ENCODE measurements at places on chromosomes 11 and 22. TPM values are rescaled to one million over a fixed set of nuclear protein-coding genes. Genes with fewer than 3 reads are reported as not detected.

GRCh38 chr22:40432157-40432556 lies 61.8 kb downstream of the SGSM3 start:
- DNase-seq: no peak

GRCh38 chr22:21051145-21051830 lies 5.5 kb downstream of the LRRC74B start:
- no peak for DNase-seq

DNA sequence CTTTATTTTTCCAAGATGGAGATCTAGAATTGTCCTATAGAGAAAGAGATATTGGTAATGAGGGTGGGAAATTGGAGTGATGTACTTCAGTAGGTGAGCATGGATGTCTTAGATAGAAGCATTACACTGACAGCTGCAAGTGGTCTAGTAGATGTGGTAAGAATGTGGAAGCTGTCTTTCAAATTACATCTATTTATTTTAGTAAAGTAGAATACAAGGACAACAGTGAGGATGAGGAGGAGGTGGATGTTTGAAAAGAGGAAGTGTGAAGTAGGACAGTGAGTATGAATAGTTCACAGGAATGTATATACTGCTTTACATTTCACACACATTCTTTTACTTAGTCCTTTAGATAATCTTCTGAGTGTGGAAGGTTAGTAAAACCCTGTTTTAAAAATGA lies 64.2 kb downstream of the HIPK3 start:
- no peak for DNase-seq

GRCh38 chr11:69220561-69221051 lies 64.9 kb downstream of the SMIM38 start:
- no peak for DNase-seq

DNA sequence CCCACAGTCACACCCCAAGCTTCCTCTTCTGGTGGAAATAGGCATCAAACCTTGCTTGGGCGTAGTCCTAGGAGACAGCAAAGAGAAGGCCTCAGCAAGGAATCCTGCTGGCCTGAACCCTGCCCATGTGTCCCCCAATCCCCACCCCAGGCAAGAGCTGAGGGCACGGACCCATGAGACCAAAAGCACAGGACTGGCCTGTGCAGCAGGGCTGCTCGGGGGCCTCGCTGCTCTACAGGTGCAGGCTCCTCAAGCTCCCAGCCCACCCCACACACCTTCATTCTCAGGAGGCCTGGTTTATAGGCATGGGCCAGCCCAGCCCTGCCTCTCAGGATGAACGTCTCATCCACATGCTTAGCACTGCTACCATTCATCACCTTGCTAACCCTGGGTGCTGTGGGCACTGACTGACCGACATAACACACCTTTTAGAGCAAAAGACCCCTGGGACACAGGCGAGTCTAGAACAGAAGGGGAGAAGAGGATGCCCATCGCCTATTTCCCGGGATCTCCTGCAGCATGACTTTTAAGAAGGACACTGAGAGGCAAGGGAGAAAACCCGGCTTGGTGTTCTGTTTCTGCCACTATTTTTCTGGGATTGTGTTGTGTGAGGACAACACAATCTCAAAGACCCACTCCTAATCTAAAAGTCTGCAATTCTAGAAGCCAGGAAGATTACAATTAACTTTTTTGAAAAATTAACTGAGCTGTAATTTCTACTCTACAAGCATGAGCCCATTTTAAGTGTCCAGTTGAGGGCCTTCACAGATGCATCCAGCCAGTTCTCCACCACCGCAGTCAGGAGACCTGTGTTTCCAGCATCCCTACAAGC lies 15.4 kb downstream of the TCIRG1 start:
- DNase-seq: no peak

DNA sequence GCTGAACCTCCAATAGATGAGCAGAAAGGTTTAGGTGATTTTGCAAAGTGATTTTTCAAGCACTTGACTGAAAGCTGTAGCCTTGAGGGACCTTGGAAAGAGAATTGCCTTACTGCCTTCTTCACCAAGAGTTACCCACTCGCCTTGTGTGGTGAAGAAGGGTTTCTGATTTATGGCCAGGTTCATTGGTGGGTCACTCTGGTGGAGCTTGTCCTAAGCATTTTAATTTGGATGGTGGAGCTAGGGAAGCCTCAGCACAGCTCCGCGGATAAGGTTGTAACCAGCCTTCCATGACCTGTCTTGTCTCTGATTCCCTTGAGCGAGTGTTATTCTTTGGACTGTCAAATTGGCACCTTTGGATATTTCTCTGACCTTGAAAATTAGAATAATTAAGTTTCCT lies 226.4 kb downstream of the FAT3 start:
- no peak for DNase-seq

- no peak for DNase-seq
Observed at GRCh38 chr11:84854498-84854880, 772.7 kb downstream of the DLG2 start.

- peak; percentile 33 for DNase-seq
Observed at GRCh38 chr22:42436404-42436803, 4.2 kb upstream of the NFAM1 start.

DNA sequence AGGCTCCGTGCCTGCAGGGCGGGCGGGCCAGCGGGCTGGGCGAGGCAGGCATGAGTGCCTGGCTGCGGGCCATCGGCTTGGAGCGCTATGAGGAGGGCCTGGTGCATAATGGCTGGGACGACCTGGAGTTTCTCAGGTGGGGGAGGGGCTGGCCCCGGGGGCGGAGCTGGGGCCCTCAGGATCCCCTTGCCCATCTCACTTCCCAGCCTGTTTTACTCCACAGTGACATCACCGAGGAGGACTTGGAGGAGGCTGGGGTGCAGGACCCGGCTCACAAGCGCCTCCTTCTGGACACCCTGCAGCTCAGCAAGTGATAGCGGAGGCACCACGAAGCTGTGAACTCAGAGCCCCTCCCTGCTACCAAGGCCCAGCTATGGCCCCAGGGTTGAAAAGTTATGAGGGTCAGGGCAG lies 5.9 kb downstream of the PHOX2A start:
- DNase-seq: peak; percentile 52

DNA sequence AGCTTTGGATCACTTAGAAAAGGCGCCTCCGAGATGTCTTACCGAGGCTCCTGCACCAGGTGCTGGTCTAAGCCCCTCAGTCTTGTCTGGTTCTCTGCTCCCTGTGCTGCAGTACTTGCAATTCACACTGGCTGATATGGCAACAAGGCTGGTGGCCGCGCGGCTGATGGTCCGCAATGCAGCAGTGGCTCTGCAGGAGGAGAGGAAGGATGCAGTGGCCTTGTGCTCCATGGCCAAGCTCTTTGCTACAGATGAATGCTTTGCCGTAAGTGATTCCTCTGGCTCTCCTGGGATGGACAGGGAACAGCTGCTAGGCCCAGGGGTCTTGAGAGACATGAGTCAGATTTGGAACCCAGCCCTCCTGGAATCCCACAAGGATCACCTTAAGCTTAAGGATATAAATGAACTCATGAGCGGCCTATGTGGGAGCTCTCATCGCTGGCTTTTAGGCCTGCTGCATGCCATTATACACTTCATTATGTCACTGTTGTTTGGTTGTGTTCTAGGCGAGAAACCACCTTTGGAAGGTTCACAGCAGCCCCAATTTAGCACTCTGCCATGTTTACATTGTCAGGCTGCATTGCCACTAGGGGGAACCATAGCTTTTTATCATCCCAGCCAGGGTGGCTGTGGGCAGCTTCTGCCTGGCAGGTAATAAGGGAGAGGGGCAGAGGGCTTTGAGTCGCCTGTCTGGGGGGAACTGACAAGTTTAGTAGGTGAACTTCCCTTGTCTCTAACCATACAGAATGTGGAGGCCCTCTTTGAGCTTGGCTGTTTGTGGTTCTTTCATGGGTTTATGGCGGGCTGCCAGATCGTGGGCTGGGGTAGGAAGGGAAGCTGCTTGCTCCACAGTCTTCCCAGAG lies 8.5 kb downstream of the ACAD8 start:
- DNase-seq: no peak

- DNase-seq: no peak
Observed at GRCh38 chr11:60831501-60832079, 10.3 kb upstream of the CCDC86 start.

CDCA5 gene
- polyA plus RNA-seq: 19.7 TPM

OR52K1 gene
- polyA plus RNA-seq: 0.37 TPM

TUBA8 gene
- 1.6 TPM for polyA plus RNA-seq

SAA4 gene
- not detected for polyA plus RNA-seq

NAV2 gene
- polyA plus RNA-seq: 25.1 TPM

TUB gene
- polyA plus RNA-seq: 28.6 TPM

RRM1 gene
- polyA plus RNA-seq: 58.4 TPM

OR6T1 gene
- polyA plus RNA-seq: not detected

SORL1 gene
- polyA plus RNA-seq: 22.4 TPM
